KBM-7 (cell line): ENCODE measurements at places on chromosomes 2 and 18.

- DNase-seq = no peak
Measured at GRCh38 chr2:26139269-26140183, 33.4 kb upstream of the GAREM2 start.

GRCh38 chr18:48694295-48694694 is 155.5 kb downstream of the CTIF start:
- DNase-seq = no peak

DNA sequence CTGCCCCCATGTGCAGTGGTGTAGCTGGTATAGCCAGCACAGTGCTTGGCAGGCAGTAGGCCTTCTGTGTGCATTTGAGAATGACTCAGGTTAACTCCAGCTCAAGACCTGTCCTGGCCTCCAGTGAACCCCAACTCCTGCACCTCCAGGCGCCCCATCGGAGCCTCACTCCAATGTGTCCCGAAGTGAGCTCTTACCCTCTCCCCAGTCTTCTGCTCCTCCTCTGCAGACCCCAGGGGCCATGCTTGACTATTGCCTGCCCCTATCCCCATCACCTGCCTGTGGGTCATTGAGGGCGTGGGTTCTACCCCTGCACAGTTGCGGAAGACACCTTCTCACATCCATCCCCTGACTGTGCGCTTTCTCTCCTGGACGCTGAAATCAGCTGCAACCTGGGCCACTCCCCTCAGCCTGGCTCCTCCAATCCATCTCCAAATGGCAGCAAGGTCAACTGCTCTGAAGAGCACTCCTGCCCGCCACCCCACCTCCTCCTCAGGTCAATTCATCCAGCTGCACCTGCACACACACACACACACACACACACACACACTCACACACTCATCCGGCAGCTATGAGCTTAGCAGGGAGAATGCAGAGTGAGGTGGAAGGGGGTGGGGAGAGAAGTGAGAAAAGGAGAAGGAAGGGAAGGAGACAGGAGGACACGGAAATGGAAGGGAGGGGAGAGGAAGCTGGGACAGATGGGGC is 130.3 kb upstream of the GLI2 start:
- DNase-seq = peak; percentile 10

- no peak for DNase-seq
Measured at GRCh38 chr2:112162956-112163355, 24.8 kb downstream of the FBLN7 start.

- no peak for DNase-seq
Measured at GRCh38 chr2:16009560-16009959, 69.2 kb downstream of the MYCN start.

GRCh38 chr18:8754995-8755960 is 49.9 kb downstream of the MTCL1 start:
- DNase-seq = peak; percentile 43

GRCh38 chr2:103355287-103355686 is 593.5 kb downstream of the TMEM182 start:
- DNase-seq = no peak

DNA sequence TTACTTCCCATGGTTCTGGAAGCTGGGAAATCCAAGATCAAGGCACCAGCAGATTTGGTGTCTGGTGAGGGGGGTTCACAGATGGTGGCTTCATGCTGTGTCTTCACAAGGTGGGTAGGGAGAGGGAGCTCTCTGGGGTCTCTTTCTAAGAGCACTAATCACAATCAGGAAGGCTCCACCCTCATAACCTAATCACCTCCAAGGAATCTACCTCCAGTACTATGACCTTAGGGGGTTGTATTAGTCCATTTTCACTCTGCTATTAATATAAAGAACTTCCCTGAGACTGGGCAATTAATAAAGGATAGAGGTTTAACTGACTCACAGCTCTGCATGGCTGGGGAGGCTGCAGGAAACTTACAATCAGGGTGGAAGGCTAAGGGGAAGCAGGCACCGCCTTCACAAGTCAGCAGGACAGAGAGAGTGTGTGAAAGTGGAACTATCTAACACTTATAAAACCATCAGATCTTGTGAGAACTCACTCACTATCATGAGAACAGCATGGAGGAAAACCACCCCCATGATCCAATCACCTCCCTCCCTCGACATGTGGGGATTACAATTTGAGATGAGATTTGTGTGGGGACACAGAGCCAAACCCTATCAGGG is 17.6 kb downstream of the TBC1D8 start:
- DNase-seq = no peak

DNA sequence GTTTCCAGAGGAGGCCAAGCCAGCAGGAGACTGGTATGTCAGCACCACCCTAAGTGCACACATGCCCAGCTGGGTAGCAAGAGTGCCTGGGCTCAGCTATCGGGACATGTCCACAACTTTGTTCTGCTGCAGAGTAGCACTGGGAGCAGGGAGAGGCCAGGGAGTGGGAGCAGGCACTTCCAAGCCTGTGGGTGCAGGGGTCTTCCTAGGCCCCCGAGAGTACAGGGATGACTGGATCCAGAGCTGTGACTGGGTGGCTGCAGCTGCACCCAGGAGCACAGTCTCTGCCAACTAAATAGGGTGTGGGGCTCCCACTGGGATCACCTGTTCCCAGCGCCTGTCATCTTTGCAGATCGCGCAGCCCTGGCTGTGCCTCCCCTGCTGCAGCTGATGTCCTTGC is 256.0 kb upstream of the HNMT start:
- no peak for DNase-seq

GRCh38 chr2:236179236-236180075 is 11.3 kb upstream of the GBX2 start:
- no peak for DNase-seq

GRCh38 chr2:11814979-11815510 is 68.6 kb downstream of the LPIN1 start:
- no peak for DNase-seq

DNA sequence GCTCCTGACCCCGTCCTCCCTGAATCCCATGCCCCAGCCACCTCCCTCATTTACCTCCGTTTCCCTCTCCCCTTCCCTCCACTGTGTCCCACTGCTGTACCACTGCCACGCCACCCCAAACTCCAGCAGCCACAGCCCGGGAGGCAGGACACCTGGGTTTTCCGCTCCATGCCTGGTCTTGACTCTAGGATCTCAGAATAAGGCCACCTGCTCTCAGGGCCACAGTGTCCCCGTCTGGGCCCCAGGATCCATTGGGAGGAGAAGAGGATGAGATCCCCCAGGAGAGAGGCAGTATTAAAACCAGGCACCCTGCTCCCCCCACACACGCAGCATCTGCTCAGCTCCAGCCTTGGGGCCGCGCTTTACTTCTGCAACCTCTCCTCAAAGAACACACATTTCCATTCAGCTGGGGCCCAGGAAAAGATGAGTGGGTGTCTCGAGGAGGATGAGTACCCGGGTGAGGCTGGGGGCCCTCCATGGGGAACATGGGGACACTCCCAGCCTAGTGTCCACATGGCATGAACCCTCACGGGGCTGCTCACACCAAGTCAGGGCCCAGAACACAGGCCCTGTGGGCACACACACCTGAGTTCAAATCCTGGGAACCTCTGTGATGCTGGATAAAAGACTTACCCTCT is 32.8 kb upstream of the TNS1 start:
- no peak for DNase-seq

DNA sequence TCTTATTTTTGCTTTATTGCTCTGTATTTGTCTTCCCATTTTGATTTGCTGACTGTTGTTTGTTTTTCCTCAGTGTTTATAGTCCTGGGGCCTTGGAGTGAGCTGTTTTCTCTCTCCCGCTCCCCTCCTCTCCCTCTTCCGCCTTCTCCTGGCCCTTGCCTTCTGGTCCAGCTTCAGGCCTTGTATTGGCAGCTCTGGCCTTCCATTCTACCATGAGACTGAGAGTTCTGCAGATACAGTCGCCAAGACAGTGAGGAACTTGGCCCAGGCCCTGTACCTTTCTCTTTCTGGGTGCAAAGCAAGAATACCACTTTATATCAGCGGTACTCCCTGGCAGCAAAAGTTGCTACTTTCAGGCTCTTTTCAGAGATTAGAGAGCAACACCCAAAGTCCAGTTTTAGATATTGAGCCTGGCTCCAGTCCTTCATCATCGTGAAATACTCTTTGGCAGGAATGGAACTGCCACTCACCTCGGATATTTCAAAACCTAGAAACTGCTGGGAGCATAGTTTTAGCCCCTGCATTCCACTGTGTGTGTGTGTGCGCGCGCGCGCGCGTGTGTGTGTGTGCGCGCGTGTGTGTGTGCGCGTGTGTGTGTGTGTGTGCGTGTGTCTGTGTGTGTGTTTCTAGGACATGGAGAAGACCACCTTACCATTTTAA is 17.1 kb upstream of the L3MBTL4 start:
- no peak for DNase-seq

GRCh38 chr2:187438455-187438854 is 9.6 kb downstream of the CALCRL start:
- DNase-seq = no peak

- DNase-seq = no peak
Measured at GRCh38 chr2:200305797-200306195, 697 bp upstream of the SPATS2L start.

DNA sequence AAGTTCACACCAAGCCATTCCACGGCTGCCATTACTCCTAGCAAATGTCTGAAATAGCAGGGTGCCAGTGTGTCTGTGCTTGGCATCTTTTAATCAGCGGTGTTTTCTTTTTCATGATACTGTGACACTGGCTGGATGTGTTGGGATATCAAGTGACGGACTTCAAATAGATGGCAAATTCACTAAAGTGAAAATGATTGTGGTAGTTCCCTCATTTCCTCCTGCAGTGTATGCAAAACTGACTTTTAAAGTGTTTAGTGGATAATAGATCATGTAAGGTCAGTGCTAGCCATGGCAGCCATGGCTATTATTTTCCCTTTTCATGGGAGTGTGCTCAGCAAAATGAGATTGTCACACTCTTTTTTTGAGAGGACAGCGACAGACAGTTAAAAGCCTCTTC is 261.5 kb upstream of the SIX3 start:
- no peak for DNase-seq

GRCh38 chr2:113119111-113119510 is 8.3 kb upstream of the IL1RN start:
- DNase-seq = no peak

DNA sequence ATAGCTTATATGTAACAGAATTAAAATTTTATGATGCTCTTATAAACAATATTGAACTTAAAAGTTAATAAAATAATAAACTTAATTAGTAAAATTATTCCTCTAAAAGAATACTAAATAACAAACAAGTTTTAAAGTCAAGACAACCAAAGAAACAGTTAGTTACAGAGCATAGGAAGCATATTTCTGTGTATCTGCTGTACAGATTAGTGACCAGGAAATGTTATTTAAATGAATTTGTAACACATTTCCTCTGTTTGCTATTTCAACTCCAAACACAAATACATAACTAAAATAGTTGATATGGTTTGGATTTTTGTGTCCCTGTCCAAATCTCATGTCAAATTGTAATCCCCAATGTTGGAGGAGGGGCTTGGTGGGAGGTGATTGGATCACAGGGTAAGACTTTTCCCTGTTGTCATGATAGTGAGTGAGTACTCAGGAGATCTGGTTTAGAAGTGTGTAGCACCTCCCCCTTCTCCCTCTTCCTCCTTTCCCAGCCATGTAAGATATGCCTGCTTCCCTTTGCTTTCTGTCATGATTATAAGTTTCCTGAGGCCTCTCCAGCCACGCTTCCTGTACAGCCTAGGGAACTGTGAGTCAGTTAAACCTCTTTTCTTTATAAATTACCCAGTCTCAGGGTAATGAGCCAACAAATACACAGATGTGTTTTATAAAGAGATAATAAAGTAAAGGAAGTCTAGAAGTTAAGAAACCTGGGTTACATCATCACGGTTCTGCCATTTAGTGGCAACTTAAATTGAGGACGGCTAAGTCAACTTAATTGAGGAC is 51.8 kb downstream of the ROCK2 start:
- DNase-seq = peak; percentile 59

DNA sequence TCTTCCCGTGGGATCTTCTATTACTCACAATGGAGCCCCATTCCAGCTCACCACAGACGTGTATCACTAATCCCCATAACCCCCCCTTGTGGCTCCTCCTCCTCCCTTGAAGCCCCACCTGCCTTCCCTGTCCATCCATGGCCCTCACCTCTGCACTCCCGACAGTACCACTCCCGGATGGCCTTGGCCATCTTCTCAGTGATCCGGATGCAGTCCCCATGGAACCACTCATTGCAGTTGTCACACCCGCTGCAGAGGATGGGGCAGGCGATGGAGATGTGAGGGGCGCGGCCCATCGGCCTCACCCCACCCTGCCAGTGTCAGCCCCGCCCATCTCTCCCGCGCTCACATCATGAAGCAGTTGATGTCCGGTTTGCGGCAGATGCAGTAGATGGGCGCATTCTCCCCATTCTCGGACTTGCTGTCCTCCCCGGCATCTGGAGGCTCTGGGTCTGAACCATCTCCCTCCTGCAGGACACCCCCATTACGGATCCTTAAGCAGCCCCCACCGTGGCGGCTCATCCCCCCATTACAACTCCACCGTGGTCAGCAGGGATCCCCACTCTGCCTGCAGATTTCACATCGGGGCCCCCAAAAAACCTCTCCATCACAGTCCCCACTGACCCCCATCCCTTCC is 983 bp downstream of the CXXC1 start:
- no peak for DNase-seq

DNA sequence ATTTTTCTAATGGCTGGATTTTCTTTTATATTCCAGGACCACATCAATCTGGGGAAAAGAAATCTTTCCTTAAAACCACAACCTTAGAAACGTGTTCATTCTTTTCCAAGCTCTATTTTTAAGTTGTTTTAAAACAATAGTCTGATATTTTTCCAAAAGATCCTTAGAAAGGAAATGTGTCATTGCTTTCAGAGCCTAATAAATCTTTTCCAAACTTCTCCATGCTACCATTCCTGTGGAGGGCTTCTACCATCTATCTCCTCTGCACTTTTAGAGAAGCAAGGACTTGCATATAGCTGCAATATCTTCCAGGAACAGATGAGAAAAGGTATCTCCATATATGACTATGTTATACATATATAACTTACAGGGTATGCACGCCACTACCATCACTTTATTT is 21.2 kb downstream of the WDFY1 start:
- no peak for DNase-seq

DNA sequence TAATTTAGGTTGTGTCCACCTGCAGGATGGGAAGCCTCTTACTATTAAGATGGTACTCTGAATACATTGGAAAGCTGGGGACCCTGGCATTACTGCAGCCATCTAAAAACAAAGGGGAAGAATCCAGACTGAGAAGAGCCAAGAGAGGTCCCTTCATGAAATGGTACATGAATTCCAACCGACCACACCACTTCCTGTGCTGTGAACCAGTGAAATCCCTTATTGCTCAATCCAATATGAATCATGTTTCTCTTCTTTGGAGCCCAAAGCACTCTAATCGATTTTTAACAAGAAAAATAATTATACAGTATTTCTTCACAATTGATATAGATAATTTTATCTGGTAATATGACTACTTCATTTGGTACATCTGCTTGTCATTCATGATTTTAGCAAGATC is 479.7 kb upstream of the RAB6C start:
- no peak for DNase-seq

GRCh38 chr2:73257021-73257420 is 22.9 kb downstream of the CCT7 start:
- DNase-seq = no peak

- no peak for DNase-seq
Measured at GRCh38 chr2:65724752-65725151, 292.4 kb upstream of the SPRED2 start.

- DNase-seq = peak; percentile 70
Measured at GRCh38 chr2:113901943-113902342, 12.1 kb downstream of the ACTR3 start.
